CD4-positive, alpha-beta T cell treated with Interleukin-1 beta for 1 hour (primary cell): ENCODE measurements at places on chromosomes 6 and 20.

GRCh38 chr6:98695091-98695801 is 139.1 kb upstream of the POU3F2 start:
- DNase-seq, result no peak

DNA sequence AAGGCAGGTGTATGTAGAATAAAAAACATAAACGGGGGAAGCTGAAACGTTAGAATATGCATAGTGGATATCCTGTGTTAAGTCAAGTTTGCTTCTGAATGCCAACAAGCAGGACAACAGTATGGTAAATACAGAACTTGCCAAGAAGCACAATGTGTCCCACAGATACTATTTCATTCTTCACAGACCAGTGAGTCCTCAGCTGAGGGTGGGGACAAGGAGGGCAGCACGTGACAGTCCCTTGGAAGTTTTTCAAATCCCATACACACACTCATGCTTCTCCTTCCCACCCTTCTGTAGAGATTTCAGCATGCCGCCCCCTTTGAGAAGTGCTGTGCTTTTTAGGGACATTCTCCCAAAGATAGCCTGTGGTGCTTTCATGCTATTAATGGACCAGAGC is 268.5 kb upstream of the ECI2 start:
- no peak for DNase-seq

- DNase-seq, result no peak
Observed at GRCh38 chr20:20362774-20363433, 5.0 kb upstream of the INSM1 start.

GRCh38 chr6:73688351-73688750 is 7.7 kb upstream of the CD109 start:
- DNase-seq, result no peak

GRCh38 chr20:38267296-38267695 is 6.8 kb upstream of the KIAA1755 start:
- no peak for DNase-seq

GRCh38 chr6:161001421-161001820 is 9.9 kb downstream of the MAP3K4 start:
- DNase-seq, result no peak

DNA sequence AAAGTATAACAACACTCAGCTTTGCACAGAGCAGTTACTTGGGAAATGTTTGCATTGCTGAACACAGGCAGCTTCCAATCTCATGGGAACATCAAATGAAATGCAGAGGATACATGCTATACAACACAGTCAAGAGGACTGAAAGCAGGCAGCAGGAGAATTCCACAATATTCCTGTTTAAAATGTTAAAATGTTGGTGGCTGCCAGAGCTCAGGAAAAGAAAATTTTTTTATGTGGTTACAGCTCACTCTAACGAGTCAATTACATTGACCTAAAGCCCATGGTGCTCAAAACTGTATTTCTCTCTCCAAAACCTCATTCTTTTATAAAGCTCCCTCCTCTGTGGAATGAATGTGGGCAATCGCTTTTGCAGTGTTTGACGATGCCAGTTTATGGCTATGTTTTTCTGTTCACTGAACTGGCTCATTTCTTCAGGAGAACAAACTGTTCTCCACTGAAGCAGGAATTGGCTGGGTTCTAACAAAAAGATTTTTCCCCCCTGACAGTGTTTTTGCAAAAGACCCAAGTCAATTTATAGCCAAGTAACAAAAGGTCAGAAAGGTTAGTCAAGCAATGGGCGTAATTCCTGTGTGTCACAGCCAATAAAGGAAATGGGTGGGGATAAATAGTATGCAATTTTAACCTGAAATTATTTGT is 69.0 kb downstream of the ZHX3 start:
- no peak for DNase-seq

GRCh38 chr6:73579851-73580246 is 59.0 kb upstream of the EEF1A1 start:
- DNase-seq, result no peak

DNA sequence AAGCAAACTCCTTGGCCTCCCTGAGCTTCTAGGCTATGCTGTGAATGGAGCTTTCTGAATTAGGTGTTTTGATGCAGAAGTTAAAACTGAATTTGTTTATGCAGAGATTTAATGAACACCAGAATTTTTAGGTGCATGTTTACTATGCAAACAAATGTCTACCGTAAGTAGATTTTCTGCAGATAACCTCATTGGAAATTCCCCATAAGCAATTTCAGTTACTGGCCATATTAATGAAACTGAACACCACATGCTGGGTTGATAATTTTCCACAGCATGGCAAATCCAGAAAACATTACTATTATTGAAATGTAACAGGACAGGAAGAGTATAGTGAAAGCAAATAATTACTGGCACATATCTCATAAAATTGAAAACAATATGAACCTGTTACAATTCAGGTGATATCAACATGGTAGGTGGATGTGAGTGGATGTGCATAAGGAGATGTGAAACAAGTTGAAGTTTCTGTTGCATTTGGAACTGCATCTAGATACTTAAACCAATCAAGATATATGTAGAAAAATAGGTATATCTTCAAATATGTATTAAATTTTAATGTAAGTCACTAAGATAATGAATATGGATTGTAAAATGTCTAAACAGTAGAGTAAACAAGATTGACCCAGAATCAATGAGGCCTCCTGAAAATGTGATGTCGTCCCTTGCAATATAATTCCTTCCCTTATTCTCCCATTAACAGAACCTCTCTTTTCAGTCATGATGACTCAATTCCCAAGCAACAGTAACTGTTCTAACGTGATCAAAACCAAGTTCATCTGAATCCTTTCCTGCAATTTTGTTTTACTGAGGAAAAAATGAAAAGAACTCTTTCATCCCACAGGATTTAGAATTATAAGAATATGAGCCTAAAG is 11.0 kb downstream of the PTCHD4 start:
- DNase-seq, result no peak

DNA sequence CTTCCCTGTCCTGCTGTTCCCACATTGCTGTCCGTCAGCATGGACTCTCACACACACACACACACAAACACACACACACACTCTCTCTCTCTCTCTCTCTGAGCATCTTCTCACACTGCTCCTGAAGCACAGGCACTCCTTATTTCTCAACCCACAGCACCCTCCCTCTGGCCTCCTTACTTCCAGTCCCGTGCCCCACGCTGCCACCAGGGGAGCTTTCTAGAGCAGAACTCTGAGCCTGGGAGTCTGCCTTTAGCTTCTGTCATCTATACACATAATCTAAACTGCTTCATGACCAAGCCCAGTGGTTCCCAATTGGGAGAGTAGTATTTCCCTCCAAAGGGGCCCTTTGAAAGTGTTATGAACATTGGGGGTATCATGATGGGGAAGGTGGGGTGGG is 29.1 kb downstream of the HECA start:
- peak; percentile 27 for DNase-seq

- no peak for DNase-seq
Observed at GRCh38 chr6:99132026-99132635, 184.4 kb upstream of the FBXL4 start.

DNA sequence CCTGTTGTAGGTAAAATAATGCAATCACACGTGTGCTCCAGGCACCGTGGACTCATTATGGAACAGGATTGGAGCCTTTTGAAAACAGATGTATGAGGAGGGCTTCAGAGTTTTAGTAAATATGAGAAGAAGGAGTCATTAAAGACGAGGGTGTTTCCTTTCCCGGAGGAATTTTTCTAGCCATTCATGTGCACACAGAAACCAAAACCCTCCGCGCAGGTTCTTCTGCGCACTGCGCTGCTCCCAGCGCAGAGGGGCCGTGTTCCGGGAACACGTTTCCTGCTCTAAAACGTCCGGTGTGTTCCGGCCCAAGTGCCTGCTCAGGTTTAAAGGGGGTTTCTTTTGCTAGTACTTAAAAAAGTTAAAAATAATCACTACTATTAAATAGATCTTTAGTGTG is 11.6 kb downstream of the GPR31 start:
- DNase-seq, result no peak

DNA sequence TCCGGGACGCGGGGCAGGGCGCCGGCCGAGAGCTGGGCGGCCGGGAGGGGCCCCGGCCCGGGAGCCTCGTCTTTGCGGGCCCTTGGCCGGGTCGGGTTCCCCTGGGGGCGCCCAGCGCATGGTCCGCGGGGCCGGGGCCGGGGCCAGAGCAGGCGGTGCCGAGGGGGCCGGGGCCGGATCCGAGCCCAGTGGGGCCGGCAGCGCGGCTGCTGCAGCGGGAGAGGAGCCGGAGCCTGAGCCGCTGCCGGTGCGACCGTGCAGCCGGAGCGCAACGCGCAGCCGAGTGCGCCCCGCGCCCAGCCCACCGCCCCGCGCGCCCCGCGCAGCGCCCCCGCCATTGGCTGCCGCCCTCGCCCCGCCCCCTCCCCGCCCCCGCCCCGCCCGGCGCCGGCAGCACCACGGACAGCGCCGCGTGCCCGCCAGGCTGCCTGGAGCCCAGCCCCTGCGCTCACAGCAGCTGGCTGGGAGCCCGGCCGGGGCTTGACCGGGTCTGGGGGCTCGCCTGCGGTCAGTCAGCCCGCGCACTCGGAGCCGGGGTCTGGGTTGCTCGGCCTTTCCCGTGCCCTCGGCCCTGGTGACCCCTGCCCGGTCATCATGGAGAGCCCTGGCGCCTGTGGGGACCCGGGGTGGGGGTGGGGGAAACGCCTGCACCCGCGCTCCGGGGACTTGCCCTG is at the start of gene HRH3:
Gene HRH3 (minus strand): TSS at position 287 of the 674 bp plus-strand sequence. CDS start 308 bp downstream, outside the sequence.
- peak; percentile 39 for DNase-seq
